Transverse colon (tissue), 4 donors: ENCODE measurements at places on chromosomes 12 and 14. TPM values are rescaled to one million over a fixed set of nuclear protein-coding genes. Genes with fewer than 3 reads are reported as not detected.
A peak's percentile ranks its signal among the peaks of the same experiment; 100 is the strongest.

DNA sequence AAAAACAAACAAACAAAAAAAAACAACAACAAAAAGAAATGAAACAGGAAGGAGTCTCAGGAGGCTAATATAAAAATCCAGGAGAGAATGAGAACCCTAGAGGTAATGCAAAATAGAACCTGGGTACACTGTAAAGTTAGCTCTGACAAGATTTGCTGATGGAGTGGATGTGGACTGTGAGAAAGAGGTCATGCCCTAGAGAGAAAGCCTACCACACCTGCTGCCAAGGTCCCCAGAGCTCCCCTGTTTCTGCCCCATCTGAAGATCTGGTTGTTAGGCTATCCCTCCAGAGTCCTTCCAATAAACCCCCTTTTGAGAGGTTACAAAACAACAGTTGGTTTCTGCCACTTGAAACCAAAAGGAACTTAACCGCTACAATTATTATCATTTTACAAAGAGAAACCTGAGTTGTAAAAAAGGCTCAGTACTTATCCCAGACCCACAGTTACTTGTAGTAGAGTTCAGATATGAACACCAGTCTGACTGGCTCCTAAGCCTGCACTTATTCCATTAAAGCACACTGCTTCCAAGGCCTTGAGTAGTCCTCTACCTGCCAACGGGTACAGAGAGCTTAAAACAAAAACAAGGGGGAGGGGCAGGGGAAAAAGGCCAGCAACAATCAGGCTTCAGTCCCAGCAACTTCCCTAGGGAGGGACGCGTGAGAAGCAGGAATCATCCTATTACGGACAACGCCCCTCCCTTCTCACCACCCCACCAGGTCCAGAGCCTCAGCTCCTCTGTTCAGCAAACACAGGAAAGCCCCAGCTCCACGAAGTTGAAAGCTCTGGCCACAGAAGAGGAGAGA is 27.7 kb downstream of the PPP1R13B start:
- no peaks in the 10 kb centered on the region for H3K4me1 ChIP-seq
- peak; percentile 47 for DNase-seq
- H3K27ac ChIP-seq = no peak overlapping the region
- no peak overlapping the region for H3K4me3 ChIP-seq

- DNase-seq = no peak
- no peak overlapping the region for H3K4me3 ChIP-seq
- H3K36me3 ChIP-seq = no peaks in the 10 kb centered on the region
- no peaks in the 10 kb centered on the region for H3K27me3 ChIP-seq
Observed at GRCh38 chr12:75154388-75154787, 55.3 kb downstream of the KCNC2 start.

DNA sequence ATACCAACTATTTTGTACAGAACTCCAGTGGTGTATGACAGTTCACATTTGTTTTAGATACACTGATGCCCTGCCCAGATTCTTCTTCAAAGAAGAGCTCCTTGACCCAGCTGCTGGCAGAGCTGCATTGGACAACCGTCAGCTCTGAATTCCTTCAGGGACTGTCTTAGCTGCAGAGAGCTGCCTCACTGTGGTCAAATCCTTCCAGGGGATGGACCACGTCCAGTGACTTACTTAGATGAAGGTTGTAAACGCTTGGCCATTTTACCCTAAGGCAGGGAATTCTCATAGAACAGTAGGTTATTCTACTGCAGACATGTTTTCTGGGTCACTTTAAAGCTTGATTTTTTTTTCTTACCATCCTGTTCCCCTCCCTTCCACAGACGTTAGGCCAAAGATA is 905.0 kb upstream of the ATXN7L3B start:
- H3K4me1 ChIP-seq = no peaks in the 10 kb centered on the region
- no peaks in the 10 kb centered on the region for H3K36me3 ChIP-seq
- no peak for DNase-seq
- no peak overlapping the region for H3K4me3 ChIP-seq
- no peaks in the 10 kb centered on the region for H3K27me3 ChIP-seq

DNA sequence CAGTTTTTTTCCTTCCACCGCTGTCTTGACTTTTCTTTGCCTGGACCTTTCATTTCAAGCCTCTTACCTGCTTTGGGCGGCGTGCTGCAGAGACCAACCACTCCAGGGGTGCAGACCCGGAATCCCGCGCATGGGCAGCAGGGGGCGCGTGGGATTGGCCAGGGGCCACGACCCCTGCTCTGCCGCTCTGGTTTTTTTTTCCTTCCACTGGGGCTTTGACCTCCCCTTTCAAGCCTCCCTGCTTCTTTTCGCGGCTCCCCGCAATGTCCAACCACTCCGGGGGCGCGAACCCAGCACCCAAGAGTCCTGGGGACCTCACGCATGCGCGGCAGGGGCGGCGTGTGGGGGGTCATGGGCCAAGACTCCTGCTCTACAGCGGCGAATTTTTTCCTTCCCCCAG is 325.1 kb downstream of the ALG10 start:
- no peaks in the 10 kb centered on the region for H3K36me3 ChIP-seq
- no peak for DNase-seq
- H3K4me1 ChIP-seq = no peaks in the 10 kb centered on the region
- H3K27me3 ChIP-seq = no peaks in the 10 kb centered on the region

DNA sequence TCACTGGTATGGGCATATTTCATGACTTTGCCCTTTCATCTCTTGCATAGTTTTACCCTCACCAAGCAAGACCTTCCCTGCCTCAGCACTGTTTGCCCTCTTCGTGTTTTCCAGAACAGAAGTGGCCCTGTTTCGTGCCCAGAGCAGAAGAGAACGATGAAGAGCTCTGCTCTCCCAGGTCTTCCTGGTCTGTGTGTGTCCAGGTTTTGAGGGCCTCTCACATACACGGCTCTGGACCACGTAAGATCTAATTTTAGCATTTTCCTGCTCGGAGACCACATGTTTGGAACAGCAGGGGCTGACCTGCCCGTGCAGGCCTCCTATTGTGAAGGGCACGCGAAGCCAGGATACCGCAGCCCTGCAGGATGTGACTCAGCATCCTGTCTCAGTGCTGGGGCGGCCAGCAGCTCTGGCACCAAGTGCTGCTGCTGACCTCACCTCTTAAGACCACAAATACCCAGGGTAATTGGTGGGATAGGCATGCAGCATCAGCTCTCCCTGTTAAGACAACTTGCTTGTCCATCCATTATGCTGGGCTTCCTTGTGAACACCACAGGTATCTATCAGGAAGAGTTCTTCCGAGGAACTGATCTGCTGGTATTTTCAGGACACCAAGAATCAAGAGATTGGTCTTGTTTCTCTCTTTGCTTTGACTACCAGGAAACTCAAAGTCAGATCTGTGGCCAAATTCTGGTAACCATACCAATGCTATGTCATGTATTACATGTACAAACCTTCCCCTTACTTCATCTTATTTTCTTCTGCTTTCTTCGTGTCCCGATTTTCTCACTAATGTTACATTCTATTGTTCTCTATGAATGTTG is 19.0 kb downstream of the SSH1 start:
- no peaks in the 10 kb centered on the region for H3K36me3 ChIP-seq
- H3K4me3 ChIP-seq = no peak overlapping the region
- no peaks in the 10 kb centered on the region for H3K27me3 ChIP-seq

DNA sequence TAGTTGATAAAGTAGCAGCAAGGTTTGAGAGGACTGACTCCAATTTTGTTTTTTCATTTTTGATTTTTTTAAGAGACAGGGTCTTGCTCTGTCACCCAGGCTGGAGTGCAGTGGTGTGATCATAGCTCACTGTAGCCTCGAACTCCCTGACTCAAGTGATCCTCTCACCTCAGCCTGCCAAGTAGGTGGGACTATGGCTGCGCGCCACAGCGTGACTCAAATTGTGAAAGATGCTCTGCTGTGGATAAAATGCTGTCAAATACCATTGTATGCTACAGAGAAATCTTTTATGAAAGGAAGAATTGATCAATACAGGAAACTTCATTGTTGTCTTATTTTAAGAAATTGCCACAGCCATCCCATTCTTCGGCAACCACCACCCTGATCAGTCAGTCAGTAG is 48.3 kb downstream of the SCN8A start:
- no peak overlapping the region for H3K4me3 ChIP-seq
- no peaks in the 10 kb centered on the region for H3K36me3 ChIP-seq
- no peaks in the 10 kb centered on the region for H3K27me3 ChIP-seq

The SIX6 gene
- total RNA-seq = not detected

The DCP1B gene
- 18.0 TPM for total RNA-seq

DNA sequence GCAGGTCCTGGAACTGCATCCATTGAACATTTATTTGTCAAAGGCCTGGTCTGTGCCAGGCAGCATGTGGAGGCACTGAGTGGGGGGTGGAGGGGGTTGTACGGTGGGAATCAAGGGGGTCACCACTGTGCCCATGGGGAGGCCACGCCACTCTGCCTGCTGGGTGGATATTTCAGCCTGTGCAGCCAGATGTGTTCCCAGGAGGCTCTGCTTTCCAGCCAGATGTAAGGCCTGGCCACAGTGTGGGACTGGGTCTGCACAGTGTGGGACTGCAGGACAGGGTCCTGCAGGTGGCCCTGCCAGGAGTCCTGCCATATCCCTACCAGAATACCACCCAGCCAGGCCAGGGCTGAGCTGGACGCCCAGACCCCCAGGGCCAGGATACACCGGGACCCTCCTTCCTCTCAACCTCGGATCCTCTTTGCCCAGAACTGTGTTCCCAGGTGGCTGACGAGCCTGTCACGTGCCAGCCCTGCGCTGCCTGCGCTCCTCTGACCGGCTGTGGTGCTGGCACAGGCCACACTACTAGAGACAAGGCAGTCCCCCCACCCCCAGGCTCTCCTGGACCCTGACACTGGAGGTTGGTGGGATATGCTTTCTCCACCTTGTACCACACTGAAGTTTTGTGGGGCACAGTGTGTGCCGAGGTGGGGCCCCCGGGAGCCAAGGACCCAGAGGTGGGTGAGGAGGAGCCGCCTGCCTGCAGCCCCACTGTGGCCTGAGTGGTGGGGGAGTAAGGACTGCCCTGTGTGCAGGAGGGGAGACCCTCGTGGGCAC is 17.5 kb downstream of the XRCC3 start:
- H3K27ac ChIP-seq = peak overlapping the region; percentile 28
- H3K4me1 ChIP-seq = peaks cover 37% of the 10 kb centered on the region
- no peaks in the 10 kb centered on the region for H3K36me3 ChIP-seq
- H3K4me3 ChIP-seq = no peak overlapping the region
- H3K27me3 ChIP-seq = no peaks in the 10 kb centered on the region

DNA sequence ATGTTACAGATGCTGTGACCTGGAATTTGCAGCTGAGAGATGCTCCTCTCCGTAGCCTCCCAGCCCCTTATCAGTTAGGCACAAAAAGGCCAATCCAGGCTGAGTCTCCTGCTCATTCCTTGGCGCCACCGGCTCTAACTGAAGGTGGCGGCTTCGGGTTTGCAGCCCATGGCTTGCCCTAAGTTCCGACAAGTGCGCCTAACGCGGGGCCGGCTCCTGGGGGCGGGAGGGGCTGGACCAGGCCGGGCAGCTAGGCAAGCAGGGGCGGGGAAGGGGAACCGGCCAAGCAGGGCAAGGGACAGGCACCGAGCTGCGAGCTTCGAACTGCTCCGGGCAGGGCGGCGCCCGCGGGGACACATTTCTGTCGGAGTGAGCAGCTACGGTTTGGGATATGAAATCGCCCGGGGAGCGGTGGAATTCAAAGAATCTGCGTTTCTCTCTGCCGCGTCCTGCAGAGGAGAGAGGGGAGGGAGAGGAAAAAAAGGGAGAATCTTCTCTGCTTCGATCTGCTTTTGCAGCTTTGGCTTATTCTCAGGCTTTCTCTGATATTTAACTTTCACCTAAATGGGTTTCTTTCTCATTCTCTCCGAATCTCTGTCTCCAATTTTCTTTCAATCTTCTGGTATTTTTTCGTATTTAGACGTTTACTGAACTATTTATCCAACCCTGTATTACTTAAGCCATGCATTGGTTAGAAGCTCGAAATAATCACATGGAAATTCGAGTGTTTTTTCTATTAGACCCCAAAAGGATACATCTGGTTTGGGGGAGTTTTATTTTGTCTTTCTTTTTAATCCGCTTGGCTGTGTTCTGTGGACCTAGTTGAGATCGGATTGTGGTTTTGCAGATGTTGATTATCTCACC is 1.6 kb upstream of the HOXC12 start:
- H3K4me3 ChIP-seq = no peak overlapping the region
- H3K4me1 ChIP-seq = peaks cover 3% of the 10 kb centered on the region
- H3K27me3 ChIP-seq = peaks cover 100% of the 10 kb centered on the region
- no peaks in the 10 kb centered on the region for H3K36me3 ChIP-seq
- H3K27ac ChIP-seq = no peak overlapping the region

DNA sequence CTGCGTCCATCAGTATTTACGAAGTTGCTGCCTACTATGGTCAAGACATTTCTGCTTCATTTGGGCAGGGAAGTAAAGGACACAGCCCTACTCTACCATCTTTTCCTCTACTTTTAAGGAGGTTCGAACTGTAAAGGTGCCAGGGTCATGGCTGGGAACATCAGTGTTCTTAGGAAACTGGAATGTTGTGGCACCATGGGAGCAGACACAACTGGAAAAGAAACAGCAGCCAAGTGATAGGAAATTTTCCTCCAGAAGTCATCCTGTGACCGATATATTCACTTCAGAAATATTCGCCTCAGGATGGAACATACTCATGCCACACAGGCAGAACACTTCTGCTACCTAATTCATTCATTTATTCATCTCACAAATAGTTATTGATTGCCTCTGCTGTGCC is 104.4 kb downstream of the ETV6 start:
- H3K4me1 ChIP-seq = peaks cover 63% of the 10 kb centered on the region
- H3K36me3 ChIP-seq = peaks cover 8% of the 10 kb centered on the region
- H3K27me3 ChIP-seq = no peaks in the 10 kb centered on the region
- H3K27ac ChIP-seq = peak overlapping the region; percentile 81

- H3K4me3 ChIP-seq = no peak overlapping the region
- no peaks in the 10 kb centered on the region for H3K27me3 ChIP-seq
- no peak overlapping the region for H3K27ac ChIP-seq
- no peaks in the 10 kb centered on the region for H3K4me1 ChIP-seq
- no peaks in the 10 kb centered on the region for H3K36me3 ChIP-seq
Observed at GRCh38 chr12:121741743-121742142, 29.2 kb downstream of the TMEM120B start.

- H3K4me1 ChIP-seq = peaks cover 16% of the 10 kb centered on the region
- no peaks in the 10 kb centered on the region for H3K27me3 ChIP-seq
- no peaks in the 10 kb centered on the region for H3K36me3 ChIP-seq
- no peak overlapping the region for H3K4me3 ChIP-seq
Observed at GRCh38 chr14:63392236-63392635, 73.5 kb upstream of the GPHB5 start.

The SALL2 gene
- 4.6 TPM for total RNA-seq

The SLC16A7 gene
- total RNA-seq = 11.3 TPM

DNA sequence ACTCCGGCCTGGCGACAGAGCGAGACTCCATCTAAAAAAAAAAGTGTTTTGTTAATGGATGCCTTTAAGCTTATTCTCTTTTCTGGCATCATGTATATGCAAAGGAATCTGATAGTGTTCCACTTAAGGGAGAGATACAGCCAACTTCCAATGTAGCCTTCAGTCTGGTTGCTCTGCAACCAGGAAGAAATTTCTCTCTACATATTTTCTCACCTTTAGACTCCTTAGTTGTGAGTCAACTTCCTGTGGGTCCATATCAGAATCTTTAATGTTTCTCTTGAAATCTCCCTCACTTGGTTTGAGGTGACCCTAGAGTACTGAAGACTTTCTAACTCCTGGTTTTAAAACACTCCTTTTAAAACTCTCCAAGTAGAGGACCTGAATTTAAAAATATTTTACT is 340.4 kb downstream of the SLC6A15 start:
- H3K4me1 ChIP-seq = no peaks in the 10 kb centered on the region
- H3K36me3 ChIP-seq = no peaks in the 10 kb centered on the region
- no peak overlapping the region for H3K4me3 ChIP-seq
- H3K27me3 ChIP-seq = no peaks in the 10 kb centered on the region
